ENCODE measurements at places on chromosomes 2 and 18.
A peak's percentile ranks its signal among the peaks of the same experiment; 100 is the strongest.

DNA sequence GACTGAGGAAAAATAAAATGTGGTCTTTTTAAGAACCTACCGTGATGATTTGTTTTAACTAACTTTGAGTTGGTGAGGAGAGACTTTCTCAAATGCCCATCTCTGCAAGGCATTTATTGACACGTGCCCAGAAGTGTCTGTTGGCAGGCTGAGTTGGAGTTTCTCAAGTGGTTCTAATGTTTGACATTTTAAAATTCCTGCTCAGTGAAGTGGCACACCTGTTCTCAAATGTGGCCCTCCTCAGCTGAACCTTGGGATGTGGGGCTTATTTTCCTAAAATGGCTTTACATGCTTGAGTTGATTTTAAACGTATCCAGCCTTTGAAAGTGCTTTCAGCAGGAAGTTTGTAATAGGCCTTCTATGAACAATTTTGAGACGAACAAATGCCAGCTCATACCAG is 876 bp upstream of the CAVIN2 start:
- DNase-seq: peak; percentile 21

DNA sequence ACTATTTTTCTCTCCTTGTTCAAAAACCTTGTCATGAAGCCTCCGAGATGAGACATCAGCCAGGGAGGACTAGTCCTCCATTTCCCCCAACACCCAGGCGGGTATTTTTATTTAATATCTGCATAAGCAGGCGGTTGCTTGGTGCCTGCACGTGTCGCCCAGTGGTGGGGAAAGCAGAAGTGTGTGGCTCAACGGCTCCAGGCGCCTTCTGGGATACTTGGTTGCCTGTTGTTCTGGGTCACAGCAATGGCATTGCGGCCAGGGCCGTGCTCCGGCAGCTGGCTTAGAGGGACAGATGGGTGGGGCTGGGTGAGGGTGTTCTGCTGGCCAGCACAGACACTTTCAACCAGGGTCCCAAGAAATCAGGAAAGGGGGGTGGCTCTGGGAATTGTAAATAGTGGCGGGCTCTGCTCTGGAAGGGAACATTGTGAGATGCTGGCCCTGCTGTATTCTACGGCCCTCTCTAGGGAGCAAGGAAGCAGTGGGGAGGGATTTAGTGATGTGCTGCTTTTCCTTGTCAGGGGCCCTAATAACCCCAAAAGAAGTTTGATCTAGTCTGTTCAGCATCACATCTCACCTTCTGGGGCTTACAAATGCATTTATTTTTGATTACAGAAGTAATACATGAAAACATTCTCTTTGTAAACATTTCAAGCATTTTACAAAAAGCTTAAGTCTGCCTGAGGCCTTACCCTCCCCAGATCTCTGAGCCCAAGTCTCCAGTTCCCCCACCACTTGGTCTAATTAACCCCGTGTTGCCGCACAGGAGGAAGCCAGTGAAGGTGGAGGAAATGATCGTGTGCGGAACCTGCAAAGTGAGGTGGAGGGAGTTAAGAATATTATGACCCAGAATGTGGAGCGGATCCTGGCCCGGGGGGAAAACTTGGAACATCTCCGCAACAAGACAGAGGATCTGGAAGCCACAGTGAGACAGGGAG is 1.1 kb downstream of the VAMP8 start:
- no peak for DNase-seq

DNA sequence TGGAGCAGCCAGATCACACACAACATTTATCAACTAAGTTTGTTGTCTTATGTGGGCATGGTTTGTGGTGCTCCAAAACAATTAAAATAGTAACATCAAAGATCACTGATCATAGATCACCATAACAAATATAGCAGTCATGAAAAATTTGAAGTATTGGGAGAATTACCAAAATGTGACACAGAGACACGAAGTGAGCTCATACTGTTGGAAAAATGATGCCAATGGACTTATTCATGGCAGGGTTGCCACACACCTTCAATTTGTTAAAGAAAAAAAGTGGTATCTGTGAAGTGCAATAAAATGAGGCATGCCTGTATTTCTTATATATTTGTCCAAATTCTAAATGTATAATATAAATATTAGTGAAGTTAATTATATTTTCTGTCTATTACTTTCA is 42.9 kb upstream of the CABYR start:
- no peak for DNase-seq

- DNase-seq: peak; percentile 11
These were observed at the start of gene STAT4 for GRCh38 chr2:191150600-191151330. Gene STAT4, minus strand, starts transcription at chr2:191150994. Its CDS starts 2,791 bp downstream, at chr2:191148203.

Measured in NCI-H2029 (cell line).